Thyroid gland (tissue), 4 donors: ENCODE measurements at places on chromosomes 12 and 14. TPM values are rescaled to one million over a fixed set of nuclear protein-coding genes. Genes with fewer than 3 reads are reported as not detected.

- no peaks in the 10 kb centered on the region for H3K4me1 ChIP-seq
- H3K27ac ChIP-seq: no peak overlapping the region
- DNase-seq: no peak
- no peaks in the 10 kb centered on the region for H3K27me3 ChIP-seq
These were observed 355.1 kb downstream of the ALG10 start for GRCh38 chr12:34377243-34378035.

DNA sequence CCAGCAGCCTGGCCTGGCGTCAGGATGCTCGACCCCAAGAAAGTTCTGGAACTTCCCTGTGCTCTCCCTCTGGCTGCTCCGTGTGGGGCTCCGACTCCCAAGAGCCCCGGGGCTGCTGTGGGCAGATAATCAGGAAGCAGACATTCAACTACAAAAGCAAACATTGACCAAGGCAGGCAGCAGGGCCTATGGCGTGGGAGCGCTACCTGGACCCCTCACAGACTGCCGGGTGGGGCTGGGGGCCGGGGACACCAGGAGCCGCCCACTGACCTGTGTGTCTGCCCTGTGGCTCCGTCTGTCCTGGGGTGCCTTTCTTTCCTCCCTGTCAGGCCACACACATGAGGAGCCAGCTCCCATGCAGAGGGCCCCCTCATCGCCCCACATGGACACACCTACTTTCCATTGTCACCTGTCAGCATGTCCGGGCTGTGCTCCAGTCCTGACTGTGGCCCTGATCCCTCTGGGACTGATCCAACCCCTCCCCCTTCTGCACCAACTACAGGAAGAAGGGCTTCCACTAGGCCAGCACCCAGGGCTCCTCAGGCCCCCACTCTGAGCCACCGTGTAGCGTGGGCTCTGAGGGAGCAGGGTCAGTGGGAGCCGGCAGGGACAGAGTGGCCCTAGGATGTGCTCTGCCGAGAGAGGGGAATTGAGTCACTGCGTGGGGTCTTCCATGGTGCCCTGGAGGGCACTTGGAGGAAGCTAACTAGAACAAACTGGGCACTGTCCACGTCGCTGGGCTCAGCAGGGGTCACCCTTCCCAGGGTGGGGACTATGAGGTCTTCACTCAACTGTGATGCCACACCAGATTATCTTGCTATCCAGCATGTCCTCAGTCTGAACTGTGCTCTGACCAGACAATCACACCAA, 215.4 kb upstream of the C14orf180 start:
- no peak for DNase-seq
- H3K4me1 ChIP-seq: no peaks in the 10 kb centered on the region
- no peak overlapping the region for H3K4me3 ChIP-seq

Gene IFNG
- total RNA-seq: not detected

DNA sequence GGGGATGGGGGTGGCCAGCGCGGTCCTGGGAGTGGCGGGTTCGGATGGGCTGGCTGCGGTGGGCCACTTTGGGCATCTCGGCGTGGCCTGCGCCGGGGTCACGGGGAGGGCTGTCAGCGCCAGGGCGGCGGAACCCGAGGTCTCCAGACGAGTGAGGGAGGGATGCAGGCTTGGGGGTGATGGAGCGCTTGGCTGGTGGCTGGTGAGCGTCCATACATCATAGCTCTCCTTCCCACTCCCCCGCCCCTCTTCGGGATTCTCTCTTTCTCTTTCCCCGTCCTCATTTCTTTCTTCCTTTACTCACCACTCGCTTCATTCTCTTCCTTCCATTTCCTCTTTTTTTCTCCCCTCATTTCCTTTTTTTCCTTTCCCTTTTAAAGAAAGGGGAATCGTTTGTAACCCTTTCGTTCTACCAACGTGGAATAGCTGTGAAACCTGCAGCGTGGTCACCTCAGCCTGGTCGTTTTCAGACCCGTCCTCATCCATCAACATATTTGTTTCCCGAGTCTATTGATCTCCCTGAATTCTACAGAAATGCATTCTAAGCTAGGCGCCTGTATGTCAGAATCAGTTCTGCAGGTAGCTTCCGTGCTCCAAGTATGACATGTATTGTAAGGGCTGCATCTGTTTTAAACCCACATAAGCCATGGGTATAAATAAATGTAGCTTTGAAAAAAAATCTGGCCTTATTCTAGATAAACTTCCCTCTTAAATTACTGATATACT, 260.3 kb upstream of the E2F7 start:
- H3K27ac ChIP-seq: no peak overlapping the region
- DNase-seq: no peak
- peaks cover 13% of the 10 kb centered on the region for H3K4me1 ChIP-seq

GRCh38 chr12:53498235-53498630, 1.0 kb downstream of the MAP3K12 start:
- H3K27me3 ChIP-seq: no peaks in the 10 kb centered on the region
- no peak overlapping the region for H3K27ac ChIP-seq
- no peak overlapping the region for H3K4me3 ChIP-seq
- no peak for DNase-seq
- H3K4me1 ChIP-seq: peaks cover 58% of the 10 kb centered on the region

DNA sequence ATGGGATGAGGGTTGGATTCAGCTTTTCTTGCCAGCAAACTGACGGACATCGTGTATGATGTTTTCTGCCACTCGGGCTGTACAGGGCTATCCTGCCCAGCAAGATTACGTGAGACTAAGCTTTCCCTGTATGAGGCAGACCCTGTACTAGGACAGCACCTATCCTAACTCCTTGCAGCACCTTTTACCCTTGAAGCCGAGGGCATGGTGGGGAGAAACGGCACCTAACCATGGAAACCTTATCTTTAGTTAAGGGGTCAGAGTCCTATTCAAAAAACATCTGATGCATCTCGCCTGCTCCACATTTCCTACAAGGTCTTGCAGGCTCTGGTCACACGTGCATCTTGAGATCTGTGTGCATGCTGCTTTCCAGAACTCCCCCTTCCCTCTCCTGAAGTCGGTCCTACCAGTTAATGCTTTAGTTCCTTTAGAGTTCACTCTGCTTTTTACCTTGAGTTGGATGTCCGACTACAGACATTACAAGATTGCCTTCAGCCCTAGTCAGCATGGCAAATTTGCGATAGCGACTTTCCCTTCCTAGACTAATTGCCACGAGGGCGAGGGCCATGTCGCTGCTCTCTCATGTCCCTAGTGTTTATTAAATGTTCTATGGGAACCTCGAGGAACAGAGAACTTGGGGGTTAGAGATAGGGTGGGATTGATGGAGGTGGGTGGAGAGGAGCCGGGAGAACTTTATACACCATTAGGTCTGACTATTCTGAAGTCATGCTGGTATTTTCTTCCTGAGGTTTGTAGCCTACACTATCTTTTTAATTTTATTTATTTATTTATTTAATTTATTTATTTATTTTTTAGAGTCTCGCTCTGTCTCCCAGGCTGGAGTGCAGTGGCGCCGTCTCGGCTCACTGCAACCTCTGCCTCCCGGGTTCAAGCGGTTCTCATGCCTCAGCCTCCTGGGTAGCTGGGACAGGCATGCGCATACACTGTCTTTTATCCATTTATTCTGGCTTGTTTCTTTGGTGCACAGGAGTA, 6.6 kb downstream of the RAN start:
- H3K4me1 ChIP-seq: peaks cover 8% of the 10 kb centered on the region
- no peak overlapping the region for H3K27ac ChIP-seq
- no peak for DNase-seq
- H3K36me3 ChIP-seq: peaks cover 34% of the 10 kb centered on the region

Gene KRT79
- total RNA-seq: not detected
